Astrocyte of the spinal cord (primary cell): ENCODE measurements at places on chromosomes 2 and 18.

GRCh38 chr2:100244881-100245605 is 77.3 kb downstream of the LONRF2 start:
- DNase-seq, result peak; percentile 67

DNA sequence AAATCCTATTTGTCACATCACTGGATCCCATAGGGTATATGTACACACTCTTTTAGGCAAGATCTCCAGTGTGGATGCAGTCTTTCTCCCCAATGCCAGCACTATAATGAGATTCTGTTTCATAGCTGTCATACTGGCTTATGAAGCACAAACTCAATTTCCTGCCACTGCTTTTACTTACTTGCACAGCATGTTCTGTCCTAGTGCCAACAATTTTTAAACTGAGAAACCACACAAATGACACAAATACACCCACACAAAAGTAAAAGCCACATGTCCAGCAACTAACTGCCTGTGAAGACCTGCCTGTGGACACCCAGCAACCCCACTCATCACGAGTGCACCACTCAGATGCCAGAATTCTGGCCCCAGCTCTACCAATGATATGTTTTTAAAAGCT is 29.6 kb upstream of the RNU4ATAC start:
- DNase-seq, result peak; percentile 86

- no peak for DNase-seq
Observed at GRCh38 chr18:74784752-74785151, 187.1 kb downstream of the ZNF407 start.

GRCh38 chr2:10405448-10405847 is 42.7 kb downstream of the ODC1 start:
- DNase-seq, result peak; percentile 90

DNA sequence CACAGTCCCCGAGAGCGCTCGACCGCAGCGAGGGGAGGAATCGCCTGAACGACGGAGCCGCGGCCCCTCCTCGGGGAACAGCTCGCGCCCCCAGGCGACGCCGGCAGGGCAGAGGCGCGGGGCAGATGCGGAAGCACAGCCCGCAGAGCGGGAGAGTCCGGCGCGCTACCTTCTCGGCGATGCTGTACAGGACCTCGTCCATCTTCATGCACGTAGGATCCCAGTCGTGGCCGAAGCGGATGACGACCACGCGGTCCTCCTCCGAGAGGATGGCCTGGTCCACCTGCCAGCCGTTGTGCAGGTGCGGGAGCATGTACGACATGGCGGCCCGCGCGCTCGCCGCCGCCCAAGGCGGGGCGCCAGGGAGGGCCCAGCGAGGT is 302 bp downstream of the TXNL4A start:
- DNase-seq, result no peak

DNA sequence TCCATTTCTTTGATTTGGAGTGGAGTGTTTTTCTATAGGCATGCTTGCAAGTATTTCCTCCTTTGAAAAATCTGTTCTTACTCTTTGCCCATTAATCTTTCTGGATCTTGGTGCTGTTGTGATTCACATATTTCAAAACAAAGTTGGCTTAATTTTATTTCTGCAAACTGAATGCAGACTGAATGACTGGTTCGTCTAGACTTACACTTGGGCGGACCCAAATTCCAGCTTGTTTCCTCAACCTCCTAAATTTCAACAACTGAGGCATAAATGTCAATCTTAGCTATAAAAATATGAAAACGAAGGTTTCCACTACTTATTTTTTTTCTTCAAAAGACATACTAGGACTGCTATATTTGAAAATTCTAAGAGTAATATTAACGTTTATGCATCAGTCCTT is 59.0 kb downstream of the ANKRD44 start:
- DNase-seq, result no peak
